ENCODE measurements at places on chromosomes 16 and 17. TPM values are rescaled to one million over a fixed set of nuclear protein-coding genes. Genes with fewer than 3 reads are reported as not detected.

DNA sequence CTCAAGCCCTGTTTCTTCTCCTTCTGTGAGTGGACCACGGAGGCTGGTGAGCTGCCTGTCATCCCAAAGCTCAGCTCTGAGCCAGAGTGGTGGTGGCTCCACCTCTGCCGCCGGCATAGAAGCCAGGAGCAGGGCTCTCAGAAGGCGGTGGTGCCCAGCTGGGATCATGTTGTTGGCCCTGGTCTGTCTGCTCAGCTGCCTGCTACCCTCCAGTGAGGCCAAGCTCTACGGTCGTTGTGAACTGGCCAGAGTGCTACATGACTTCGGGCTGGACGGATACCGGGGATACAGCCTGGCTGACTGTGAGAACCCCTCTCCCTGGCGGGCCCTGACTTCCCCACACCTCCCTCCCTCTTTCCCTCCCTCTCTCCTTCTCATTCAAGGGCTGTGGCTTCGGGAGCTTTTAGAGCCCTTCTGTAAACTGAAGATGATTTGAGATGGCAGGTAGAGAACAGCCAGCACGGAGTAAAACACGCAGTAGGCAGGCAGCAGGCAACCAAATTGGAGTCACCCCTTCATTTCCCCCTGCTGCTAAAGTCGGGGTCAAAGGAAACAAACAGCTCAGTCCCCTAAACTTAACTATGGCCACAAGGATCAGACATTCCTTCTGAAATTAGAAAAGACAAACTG is 3.9 kb downstream of the SPACA3 start:
- no peak for DNase-seq

GRCh38 chr17:75406222-75406615 is 741 bp upstream of the GRB2 start:
- no peak for DNase-seq

DNA sequence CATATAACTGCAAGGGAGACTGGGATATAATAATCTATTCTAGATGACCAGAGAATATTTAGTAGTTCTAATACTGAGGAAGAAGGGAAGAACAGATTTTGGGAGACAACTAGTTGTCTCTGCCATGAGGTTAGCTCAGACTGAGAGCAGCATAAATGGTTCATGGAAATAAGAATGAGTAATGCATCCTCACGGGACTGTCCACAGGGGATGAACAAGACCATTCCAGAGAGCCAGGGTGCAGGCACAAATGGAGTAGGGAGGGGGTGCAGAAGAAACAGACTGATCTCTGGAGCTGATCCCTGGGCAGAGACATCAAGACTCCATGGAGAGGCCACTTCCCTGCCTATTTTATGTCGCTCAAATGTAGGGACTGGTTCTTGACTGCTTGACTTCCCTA is 30.4 kb downstream of the NLRC5 start:
- no peak for DNase-seq

ASIC2 gene
- total RNA-seq: 0.15 TPM

OVCA2 gene
- total RNA-seq: 35.4 TPM

CMTM3 gene
- 25.2 TPM for total RNA-seq

PDILT gene
- total RNA-seq: not detected

EFCAB13 gene
- total RNA-seq: 8.8 TPM

All from breast epithelium (tissue), 4 donors.